ENCODE measurements at places on chromosomes 1 and 21.
A peak's percentile ranks its signal among the peaks of the same experiment; 100 is the strongest.

- peak; percentile 66 for DNase-seq
Measured at GRCh38 chr1:202807926-202808757, at the start of gene KDM5B. Gene KDM5B, minus strand, starts transcription at chr1:202808421. Its CDS starts 116 bp downstream, at chr1:202808305.

DNA sequence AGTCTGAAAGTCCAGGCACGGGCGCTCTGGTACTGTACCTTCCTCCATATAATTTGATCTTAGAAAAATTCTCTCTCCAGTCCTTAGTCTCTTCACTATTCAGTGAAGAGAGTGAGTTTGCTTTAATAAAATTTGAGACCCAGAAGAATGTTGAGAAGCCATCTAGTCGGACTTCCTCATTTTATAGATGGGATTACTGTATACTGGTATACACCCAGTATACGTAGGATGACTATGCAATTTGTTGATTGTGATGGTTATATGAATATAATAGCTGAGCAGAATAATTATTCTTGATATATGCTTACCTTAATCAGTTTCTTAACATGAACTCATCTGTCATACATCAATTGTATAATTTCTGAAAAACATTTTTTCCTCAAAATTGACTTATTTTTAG, 328.0 kb upstream of the B3GALT2 start:
- no peak for DNase-seq

- no peak for DNase-seq
Measured at GRCh38 chr1:95627244-95627643, 393.2 kb downstream of the RWDD3 start.

DNA sequence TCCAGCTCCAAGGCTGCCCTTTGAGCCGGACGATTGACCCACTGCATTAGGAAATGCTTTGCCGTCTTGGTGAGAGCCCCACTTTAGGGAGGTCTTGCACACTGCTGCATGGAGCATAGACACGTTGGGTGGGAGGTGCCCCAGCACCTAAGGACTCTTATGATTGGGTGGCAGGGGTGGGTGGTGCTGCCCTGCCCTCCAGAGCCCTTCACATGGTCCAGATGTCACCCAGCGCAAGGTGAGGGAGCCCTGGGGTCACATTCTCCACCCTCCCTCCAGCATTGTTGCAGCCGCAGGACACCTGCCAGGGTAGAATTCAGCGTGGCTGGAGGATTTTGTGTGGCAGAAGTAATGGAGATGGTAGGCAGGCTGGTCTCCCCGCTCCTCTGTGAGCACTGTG, 137.4 kb upstream of the COL6A1 start:
- no peak for DNase-seq

DNA sequence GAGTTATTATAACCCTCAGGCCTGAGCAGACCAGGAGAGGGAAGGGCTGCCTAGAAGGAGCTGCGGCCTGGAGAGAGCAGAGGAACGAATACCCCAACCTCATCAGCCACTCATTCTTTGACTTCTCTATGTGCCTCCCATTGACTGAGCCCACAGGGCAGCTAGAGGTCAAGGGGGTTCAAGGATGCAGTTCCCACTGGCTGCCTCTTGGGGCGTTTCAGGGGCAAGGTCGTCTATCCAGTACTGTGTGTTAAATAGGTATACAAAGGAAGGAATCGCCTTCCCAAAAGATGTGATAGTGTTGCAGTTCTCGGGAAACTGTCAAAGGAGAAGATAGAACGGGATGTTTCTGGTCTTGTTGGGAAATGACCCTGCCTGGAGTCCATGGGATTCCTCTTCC, 250.6 kb downstream of the PRDM2 start:
- no peak for DNase-seq

DNA sequence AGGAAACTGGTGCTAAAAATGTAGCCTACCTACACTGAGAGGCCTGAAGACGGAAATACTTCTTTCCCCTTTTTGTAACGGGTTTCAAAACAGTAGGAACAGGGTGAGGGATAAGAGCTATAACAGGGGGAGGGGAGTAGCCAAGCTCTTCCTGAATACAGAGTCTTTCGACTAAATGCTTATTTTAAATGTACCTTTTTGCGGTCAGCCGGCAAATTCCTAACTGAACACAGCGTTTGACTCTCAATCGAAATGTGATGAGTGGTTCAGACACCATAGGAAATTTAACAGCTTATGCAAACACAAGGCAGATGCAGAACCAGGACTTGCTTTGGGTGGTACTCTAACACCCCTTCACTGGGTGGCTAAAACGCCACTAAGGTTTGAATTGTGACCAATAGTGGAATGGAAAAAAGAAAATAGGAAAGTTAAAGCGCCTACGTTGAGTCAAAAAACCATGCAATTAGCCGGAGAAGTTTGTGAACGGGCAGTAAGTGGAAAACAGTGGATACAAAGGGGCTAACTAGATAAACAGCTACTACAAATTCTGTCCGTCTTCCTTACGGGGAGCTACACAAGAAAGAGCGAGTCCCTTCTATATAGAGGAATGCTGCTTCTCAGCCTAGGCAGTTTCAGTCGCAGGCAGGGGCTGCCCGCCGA, 1.7 kb downstream of the EGLN1 start:
- no peak for DNase-seq

GRCh38 chr1:29338908-29339575, 102.7 kb downstream of the PTPRU start:
- no peak for DNase-seq

- no peak for DNase-seq
Measured at GRCh38 chr1:98975113-98975512, 29.5 kb downstream of the PLPPR5 start.

DNA sequence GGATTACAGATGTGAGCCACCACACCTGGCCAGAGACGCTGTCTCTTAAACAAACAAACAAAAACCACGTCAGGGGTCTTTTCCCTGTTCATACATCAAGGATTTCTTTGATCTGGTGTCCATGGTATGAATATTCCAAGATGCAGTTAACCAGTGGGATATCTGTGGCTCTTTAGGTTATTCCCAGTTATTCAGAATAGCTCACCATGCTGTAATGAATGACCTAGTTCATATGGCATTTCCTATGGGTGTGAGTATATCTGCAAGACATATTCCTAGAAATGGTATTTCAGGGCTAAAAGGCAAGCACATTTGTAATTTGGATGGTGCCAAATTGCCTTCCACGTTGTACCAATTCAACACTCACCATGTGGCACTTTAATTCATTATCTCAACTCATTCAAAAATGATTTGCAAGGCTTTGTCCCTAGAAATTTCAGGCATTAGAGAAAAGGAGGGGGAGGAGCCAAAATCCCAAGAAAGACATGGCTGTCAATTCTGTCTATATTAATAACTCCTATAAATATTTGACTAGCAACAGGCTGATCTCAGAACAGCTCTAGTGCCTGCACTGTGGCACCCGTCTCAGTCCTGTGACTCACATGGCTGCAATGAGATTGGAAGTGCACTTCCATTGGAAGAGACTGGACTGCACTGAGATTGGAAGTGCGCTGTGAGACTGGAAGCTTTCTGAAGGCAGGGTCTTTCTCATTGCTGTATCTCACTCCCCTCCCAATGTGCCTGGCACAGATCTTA, 6.0 kb upstream of the STMN1 start:
- no peak for DNase-seq

DNA sequence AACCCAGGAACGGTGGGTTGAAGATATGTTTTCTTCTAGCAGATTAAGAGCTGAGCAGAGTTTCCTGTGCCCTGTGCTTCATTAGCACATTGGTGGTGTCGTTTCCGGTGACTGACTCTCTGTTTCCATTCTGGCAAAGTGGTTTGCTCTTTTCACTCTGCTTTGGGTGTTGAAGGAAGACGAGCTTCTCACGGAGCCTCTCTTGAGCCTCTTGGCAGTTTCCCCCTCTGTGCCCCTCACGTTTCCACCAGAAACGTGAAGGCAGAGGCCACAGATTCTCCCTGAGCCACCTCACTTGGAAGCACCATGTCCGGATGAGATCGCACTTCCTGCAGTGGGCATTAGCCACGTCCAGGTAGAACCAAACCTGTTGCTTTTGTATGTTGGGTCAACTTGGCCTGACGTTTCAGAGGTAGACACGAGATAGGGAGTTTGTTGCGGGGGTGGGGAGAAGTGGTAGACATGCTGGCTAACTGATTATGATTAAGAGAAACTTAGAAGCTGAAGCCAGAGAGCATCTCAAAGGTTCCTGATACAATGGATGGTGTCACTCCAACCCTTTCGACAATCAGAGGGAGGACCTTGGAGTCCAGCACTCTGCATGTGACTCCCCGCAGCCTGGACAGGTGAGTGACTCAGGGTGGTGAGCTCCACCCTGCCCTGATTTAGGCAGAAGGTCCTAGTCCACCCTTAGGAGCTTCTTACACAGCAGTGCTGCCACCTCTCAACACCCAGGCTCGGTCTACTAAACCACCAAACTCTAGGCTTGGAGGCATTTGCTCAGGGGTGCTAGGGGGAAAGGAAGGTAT, at the start of gene LAX1:
Gene LAX1 (plus strand): TSS at position 155 of the 809 bp plus-strand sequence. CDS start 383 bp downstream, at position 538.
- DNase-seq = no peak

Measured in head of caudate nucleus (tissue), 42 donors.